MV-4-11 (cell line): ENCODE measurements at places on chromosomes 2 and 18.
A peak's percentile ranks its signal among the peaks of the same experiment; 100 is the strongest.

DNA sequence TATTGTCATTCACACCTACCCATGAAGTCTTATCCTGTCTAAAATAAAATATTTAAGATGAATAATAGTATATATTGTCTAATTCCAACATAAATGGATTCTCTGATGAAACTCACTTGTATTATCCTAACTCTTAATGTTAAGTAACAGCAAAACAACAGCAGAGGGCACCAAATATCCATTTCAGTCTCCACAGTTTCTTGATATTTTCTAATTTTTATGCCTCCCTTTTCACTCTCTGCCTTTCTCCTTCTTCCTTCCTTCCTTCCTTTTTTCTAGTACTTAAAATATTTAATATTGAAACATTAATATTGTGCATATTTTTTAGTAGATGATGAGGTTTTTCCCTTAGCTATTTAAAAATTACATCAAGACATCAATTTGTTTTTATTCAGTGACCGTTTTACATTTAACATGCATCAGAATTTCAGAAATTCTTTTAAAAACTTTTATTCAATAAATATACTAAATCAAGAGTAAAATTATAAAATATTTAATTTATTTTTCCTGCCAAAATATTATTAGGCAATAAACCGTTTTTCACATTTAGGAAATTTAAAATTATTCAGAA is 97.6 kb downstream of the WDR7 start:
- DNase-seq, result peak; percentile 25

DNA sequence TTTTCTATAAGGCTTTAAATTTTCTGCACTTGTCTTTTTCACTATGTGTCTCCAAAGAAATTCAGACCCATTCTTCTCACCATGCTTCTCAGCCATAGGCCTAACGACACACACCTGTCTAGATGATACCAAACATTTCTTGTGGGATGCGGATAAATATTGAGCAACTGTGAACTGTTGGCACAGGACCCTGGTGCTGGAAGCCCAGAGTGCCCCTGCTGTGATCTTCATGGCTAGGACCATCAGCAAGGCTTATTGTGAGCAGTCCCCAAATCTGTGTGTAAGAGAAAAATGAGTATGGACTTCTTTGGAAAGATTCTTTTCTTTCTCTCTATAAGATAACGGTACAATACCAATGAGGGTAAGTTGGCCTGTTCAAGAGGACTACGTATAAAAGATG is 54.1 kb upstream of the NCK2 start:
- no peak for DNase-seq

DNA sequence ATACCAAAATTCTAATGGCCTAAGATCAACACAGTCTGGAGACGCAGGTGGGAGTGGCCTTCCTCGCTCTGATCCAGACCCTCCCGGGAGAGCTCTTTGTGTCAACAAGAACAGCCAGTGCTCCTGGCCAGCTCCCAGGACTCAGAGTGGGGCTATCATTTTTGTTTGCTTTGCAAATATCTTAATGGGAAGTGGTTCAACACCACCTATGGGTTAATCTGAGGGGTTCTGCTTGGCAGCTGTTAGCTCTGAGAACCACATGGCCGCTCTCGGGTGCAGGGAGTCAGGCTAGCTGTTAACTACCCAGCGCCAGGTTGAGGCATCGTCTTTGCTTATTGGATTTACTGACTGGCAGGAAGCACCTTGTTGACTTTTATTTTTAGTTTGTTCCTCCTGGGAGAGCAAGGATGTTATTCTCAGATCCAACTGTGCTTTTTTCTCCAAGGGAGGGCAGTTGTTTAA is 184.8 kb upstream of the SP5 start:
- no peak for DNase-seq

DNA sequence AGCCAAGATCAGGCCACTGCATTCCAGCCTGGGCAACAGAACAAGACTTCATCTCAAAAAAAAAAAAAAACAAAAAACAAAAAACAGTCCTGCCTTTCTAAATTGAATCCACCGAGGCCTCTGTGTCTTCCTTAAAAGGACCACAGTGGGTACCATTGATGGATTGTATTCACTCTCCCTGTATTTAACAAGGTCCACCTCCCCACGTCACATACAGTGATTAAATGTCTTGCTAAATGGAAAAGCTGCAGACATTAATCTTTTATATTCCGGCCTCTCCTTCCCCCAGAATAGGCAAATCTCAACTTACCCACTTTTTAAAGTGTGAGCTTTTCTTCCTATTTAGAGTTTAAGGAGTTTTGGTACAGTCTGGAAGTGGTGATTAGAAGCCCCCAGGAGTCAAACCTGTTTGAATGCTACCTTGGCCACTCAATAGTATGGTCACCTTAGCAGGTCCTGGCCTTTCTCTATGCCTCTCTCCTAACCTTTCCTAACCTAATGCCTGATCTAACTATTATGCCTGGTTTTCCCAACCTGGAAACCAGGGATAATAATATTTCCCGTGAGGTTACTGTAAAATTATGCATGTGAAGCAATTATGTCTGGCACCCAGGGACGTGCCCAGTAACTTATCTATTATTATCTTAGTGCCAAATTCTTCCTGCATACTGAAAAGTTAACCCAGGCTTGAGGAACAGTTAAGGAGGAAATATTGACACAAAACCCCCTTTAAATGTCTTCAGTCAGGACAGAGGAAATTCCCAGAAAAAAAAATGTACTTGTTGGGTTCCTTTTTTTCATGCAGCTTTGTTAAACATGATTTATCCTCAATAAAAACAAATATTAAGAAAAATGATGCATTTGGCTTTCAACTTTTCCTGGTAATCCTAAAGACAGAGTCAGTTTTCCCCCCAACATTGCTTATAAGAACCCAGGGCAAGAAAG is 3.1 kb downstream of the NFE2L2 start:
- no peak for DNase-seq

DNA sequence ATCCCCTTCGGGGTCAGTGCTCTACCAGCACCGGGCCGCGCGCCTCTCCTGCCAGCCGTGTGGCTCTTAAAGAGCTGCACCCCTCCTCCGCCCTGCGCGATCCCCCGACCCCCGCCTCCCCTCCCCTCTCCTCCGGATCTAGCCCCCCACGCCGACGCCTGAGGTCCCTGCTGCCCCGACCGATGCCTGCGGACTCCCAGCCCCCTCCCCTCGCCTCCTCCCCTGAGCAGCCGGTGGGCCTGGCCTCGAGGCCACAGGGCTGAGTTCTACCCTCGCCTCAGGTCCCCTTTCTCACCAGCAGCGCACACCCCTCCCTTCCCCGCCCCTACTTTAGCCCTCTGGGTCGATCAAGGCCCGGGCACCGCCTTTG is 5.8 kb upstream of the SIX3 start:
- DNase-seq, result no peak

GRCh38 chr2:190052307-190052706 is 10.2 kb downstream of the MSTN start:
- no peak for DNase-seq

GRCh38 chr2:151973013-151973900 is 125.6 kb downstream of the CACNB4 start:
- DNase-seq, result no peak

DNA sequence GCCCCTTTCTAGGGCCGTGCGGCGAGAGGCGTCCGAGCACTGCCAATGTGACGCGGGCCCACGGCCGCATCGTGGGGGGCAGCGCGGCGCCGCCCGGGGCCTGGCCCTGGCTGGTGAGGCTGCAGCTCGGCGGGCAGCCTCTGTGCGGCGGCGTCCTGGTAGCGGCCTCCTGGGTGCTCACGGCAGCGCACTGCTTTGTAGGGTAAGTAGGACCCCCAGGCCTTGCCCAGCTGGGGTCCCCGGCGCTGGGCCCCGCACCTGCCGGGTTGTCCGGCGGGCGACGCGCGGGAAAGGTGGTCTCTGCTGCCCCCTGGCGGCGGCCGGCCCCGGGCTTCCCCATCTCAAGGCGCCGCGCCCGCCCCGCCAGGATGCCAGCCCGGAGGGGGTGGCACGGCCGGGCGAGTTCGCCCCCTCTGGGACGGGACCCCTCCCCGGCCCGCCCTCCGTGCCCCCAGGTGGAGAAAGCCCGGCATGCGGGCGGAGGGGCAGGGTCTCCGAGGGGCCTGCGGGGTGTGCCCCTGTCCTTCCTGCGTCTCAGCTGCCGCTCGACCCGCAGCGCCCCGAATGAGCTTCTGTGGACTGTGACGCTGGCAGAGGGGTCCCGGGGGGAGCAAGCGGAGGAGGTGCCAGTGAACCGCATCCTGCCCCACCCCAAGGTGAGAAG is 1.9 kb downstream of the PRSS56 start:
- no peak for DNase-seq

GRCh38 chr18:42413870-42414269 is 458.8 kb downstream of the PIK3C3 start:
- no peak for DNase-seq

DNA sequence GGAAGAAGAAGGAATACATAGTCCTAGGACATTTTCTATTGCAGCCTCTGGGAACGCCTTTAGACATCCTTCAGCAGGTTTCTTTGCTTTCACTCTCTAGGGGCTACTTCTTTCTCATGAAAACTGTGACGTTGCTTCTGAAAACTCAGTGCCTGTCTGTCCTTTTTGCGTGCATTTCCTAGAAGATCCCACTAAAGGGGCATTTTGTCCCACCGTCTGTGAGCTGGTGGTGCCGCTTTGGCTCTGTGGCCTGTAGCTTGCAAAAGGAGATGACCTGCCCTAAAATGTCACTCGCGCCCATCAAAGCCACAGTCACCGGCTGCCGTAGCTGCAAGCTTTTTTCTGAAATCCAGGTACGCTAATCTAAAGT is 579 bp downstream of the STAT4 start:
- no peak for DNase-seq

DNA sequence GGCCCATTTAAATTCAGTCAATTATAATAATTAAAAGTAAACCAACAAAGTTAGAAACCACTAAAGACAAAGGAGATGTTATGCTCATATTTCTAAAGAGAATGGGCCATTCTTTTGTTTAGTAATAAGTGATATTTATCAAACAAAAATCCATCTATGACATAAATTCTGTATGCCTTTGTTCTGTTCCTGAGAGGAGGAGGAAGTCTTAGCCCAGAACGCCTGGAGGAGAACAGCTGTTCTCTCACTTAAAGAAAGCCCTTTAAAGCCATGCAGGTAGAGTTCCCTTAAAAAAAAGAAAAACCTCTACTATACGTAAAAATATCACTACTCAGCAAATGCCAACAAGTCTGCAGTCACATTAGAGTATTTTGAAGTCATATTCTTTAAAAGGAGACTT is 15.5 kb downstream of the LAMA1 start:
- DNase-seq, result no peak

DNA sequence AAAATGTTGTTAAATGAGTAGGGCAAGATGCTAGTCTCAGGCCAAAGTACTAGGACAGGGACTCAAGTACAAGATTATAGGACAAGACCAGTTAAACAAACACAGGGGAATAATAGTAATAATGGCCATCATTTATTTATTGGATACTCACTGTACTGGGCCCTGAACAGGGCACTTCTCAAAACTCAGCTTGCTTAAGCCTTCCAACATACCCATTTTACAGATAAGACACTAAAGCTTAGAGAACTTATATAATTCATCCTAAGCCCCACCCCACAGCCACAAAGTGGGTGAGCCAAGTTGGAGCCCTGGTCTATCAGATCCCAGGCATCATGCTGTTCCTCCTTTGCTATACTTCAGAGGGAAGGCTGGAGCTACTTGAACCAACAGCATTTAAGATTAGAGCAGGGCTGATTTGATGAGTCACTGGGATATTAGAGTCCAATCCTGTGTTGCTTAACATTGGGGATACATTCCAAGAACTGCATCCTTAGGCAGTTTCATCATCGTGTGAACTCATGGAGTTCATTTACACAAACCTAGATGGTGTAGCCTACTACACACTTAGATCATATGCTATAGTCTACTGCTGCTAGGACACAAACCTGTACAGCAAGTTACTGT is 153.6 kb downstream of the MTCL1 start:
- DNase-seq, result no peak
